ENCODE measurements at places on chromosomes 11 and 22. TPM values are rescaled to one million over a fixed set of nuclear protein-coding genes. Genes with fewer than 3 reads are reported as not detected.

The ARHGAP8 gene
- total RNA-seq: not detected

The OR2D2 gene
- total RNA-seq: 0.47 TPM

The C1QTNF5 gene
- total RNA-seq: 65.6 TPM

The GNAZ gene
- 0.66 TPM for total RNA-seq

The HDHD5 gene
- total RNA-seq: 40.4 TPM

The EEF1G gene
- 1,726 TPM for total RNA-seq

The CERK gene
- 97.0 TPM for total RNA-seq

The OR52N4 gene
- not detected for total RNA-seq

The MS4A4E gene
- total RNA-seq: not detected

The FADS2 gene
- 65.6 TPM for total RNA-seq

The GALNT18 gene
- total RNA-seq: 3.0 TPM

The SCARF2 gene
- 17.2 TPM for total RNA-seq

The MS4A3 gene
- not detected for total RNA-seq

The CHEK2 gene
- 10.5 TPM for total RNA-seq

The PKNOX2 gene
- total RNA-seq: not detected

Measured in endothelial cell of coronary artery (primary cell).